ENCODE measurements at places on chromosomes 2 and 18. TPM values are rescaled to one million over a fixed set of nuclear protein-coding genes. Genes with fewer than 3 reads are reported as not detected.

The ARHGEF4 gene
- total RNA-seq = 9.6 TPM

The LIPG gene
- total RNA-seq = 28.5 TPM

The LYG1 gene
- total RNA-seq = 0.32 TPM

The RPS27A gene
- total RNA-seq = 665 TPM

The NPAS2 gene
- 45.8 TPM for total RNA-seq

The KLHL14 gene
- 0.41 TPM for total RNA-seq

The ALPP gene
- total RNA-seq = not detected

The DPP4 gene
- 76.0 TPM for total RNA-seq

The CNGA3 gene
- total RNA-seq = 1.1 TPM

The CHRND gene
- 0.34 TPM for total RNA-seq

All from prostate gland (tissue), 2 donors.